NCI-H1105 (cell line): ENCODE measurements at places on chromosomes 6 and 20.

DNA sequence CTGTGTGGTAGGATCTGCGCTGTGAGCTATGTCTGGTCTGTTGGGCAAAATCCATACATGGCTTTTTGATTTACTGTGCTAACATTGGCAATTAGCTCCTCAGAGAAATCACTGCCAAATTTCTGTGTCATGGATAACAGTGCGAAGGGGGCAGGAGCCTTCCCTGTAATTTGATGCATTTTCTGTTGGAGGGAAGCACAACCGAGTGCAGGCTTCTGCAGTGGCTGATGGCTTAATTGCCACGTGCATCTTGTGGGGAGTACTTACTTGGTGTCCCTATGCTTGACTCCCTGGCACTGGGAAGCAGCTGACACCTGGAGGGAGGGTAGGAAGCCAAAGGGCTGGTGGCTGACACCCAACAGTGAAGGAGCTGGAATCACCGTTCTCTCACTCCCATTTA, 99.3 kb upstream of the PROKR2 start:
- DNase-seq, result peak; percentile 67

DNA sequence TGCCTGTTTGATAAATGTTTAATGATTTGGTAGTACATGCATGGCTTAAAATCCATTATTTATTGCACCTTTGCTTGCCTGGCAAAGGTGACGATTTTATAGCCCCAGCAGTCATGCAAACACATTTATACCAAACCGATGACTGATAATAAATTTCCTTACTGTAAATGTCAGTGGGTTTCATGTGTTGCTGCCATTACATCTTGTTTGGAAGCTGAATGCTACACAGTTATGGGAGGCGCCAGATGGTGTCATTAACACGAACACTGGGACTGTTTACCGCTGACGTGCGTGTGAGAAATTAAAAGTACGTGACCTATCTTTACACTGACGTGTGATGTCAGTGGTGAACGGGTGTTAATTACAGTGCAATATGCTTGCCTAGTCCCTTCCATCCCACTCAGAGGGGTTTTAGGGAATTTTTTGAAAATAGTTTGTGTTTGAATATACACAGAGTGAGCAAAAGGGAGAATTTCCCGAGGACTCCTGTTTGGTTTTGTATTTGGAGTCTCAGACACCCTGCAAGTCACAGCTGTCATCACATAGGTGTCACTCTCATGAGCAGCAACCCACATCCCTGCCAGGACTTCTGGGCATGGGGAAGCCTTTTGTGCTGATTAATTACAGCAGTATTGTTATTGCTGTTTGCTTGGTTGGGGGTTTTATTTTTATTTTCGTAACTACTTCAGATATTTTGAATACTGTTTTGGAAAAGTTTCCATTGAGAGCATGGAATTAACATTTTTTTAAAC, 151.8 kb upstream of the INSM1 start:
- DNase-seq, result peak; percentile 45

GRCh38 chr20:59391975-59392374, 91.6 kb downstream of the EDN3 start:
- DNase-seq, result no peak

GRCh38 chr20:37297066-37297736, 7.7 kb downstream of the MANBAL start:
- DNase-seq, result no peak

GRCh38 chr6:63392092-63392724, 72.4 kb upstream of the LGSN start:
- DNase-seq, result no peak

GRCh38 chr6:122660296-122660695, 50.1 kb downstream of the PKIB start:
- DNase-seq, result no peak

GRCh38 chr20:38799203-38799602, 6.3 kb upstream of the PPP1R16B start:
- DNase-seq, result no peak

GRCh38 chr6:41505122-41506049, 40.8 kb upstream of the FOXP4 start:
- DNase-seq, result peak; percentile 70

DNA sequence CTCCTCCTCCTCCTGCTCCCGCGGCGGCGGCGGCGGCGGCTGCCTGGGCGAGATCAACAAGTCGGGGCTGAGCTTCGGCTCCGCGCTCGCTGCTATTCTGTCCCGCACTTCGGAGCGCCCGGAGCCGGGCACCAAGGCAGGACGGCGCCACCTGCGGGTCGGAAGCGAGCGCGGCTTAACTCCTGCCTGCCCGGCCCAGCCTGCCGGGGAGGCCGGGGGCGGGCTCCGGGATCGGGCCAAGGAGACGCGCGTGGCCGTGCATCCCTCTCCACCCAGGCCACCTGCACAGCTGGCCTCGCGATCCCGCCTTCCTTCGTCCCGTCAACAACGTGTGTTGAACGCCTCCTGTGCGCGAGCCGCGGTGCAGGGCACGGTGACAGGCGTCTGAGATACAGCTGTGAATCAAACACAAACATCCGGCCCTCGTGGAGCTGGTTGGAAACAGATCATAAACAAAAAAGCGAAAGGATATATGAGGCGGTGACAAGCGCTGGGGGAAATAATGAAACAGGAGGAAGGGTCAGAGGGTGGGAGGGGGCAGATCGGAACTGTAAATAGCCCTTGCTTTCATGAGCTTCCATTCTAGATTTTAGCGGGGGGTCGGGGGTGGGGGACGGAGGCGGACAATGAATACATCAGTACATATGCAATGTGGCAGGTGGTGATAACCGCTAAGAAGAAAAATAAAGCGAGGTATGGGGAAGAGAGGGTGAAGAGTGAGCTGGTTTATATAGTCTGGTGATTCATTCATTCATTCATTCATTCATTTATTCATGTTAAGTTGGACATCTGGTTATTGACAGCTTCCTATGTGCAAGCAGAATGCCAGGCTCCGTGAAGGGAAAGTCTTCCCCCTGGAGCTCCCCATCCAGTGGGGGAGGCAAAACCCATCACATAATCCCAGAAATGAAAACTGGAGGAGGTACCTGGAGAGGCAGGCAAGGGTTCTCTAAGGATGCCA, 2.0 kb upstream of the KCNB1 start:
- peak; percentile 87 for DNase-seq

DNA sequence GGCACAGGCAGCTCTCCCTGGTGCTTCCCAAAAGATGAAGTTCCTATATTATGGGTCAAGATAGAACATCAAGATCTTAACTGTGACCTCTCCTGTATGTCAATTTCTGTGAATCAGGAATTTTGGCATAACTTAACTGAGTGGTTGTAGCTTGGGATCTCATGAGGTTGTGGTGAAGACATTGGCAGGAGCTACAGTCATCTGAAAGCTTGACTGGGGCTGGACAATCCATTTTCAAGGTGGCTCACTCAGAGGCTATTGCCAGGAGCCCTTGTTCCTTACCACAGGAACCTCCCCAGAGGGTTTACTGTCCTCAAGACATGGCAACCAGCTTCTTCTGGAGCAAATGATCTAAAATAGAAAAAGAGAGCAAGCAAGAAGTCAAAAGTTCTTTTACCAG, 252.2 kb downstream of the ADGB start:
- DNase-seq, result no peak

GRCh38 chr6:4879741-4880275, 103.6 kb downstream of the CDYL start:
- DNase-seq, result no peak

- DNase-seq, result no peak
Measured at GRCh38 chr6:12175626-12176025, 114.5 kb upstream of the EDN1 start.

GRCh38 chr20:35821807-35822242, 50.0 kb downstream of the PHF20 start:
- DNase-seq, result no peak

GRCh38 chr6:35049900-35050756, 91.0 kb downstream of the TCP11 start:
- no peak for DNase-seq

- no peak for DNase-seq
Measured at GRCh38 chr6:151804585-151805285, 2.7 kb upstream of the ESR1 start.

DNA sequence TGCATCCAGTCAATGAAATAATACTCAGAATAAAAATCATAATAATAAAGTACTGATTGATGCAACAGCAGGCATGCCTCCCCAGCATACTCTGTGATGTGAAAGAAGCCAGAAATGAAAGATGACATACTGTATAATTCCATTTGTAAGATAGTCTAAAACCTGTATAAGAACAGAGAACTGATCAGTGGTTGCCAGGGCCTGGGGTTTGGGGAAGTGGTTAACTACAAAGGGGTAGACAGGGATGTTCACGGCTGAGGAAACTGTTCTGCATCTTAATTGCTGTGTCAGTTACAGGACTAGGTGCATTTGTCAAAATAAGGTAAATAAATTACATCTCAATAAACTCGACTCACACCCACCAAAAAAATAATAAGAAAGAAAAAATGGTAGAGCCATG, 81.3 kb upstream of the BMP2 start:
- no peak for DNase-seq

DNA sequence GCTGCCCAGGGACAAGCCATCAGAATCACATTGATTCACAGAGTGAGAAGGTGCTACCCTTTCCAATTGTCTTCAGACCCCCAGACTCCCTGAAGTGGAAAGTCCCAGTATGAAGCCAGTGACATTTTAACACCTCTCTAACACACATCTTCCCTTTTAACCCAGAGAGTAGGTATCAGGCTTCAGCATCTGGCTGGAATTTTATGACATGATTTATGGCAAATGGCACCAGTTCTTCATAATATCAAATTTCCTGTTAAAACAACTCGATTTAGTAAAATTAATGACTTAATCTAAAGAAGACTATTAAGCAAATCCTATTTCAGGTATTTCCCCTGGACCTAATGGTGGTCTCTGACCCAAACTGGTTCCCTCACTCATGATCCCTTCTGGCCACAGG, 25.0 kb downstream of the KCNB1 start:
- no peak for DNase-seq

DNA sequence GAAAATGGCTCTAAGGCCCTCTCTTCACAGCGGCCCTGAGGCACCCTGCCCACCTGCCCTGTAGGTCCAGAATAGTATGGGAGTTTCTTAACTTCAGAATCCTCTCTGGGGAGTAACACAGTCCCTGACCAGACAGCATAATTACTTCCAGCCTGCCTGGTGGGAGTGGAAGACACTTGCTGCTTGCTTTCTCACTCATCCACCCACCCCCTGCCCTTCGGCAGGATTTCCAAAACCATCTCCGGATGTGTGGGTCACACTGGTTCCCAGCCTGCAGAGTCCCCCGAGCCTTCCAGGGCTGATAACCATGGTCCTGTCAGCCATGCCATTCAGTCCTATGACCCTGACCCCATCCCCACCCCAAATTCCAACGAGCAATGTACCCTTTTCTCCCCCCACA, 5.4 kb downstream of the SLC29A1 start:
- no peak for DNase-seq

- no peak for DNase-seq
Measured at GRCh38 chr6:86888301-86888700, 49.0 kb upstream of the HTR1E start.

- no peak for DNase-seq
Measured at GRCh38 chr6:107987805-107988204, 29.8 kb upstream of the SEC63 start.

- no peak for DNase-seq
Measured at GRCh38 chr6:158356586-158357546, 44.6 kb downstream of the TULP4 start.

GRCh38 chr6:81770381-81770780, 17.9 kb upstream of the TENT5A start:
- DNase-seq, result no peak

- DNase-seq, result no peak
Measured at GRCh38 chr20:25622450-25623224, 1.2 kb downstream of the NANP start.

DNA sequence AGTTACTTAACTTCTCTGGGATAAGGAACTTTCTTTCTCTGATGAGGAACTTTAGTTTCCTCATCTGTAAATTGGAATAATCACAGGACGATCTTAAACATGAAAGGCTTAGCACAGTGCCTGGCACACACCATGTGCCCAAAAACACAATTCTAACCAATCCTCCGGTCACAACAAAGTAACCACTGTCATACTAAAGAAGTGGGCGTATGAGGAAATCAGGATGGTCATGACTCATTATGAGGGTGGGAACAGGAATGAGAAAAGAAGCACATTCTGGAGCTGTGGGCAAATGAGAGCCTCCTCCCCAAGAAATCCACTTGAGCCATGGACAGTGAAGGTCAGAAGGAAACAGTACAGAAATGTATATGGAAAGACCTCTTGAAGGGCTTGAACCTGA, 82.9 kb downstream of the LRFN2 start:
- no peak for DNase-seq

DNA sequence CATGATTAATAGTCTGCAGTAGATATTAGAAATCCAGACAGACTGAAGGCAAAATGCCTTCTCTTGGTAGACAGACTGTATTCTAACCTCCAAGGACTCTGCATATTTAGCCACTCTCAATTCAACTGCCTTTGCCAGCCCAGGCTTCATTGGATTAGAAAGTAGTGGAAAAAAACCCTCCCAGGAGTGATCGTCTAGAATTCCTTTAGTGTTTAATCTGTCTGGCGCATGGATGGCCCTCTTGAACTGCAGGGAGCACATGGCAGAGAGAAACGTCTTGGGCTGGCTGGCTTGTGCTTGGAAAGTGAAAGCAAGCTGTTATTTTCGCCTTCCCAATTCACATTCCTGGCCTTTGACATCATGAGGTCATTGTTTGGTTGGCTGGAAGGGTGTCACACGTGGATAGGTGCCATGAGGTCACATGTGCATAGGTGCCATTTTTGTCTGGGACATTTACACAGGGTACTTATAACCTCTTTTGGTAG, 30.9 kb upstream of the NEDD9 start:
- no peak for DNase-seq

GRCh38 chr6:128731249-128732165, 151.4 kb upstream of the LAMA2 start:
- peak; percentile 27 for DNase-seq

GRCh38 chr6:37008484-37009465, 3.3 kb downstream of the FGD2 start:
- no peak for DNase-seq

- DNase-seq, result no peak
Measured at GRCh38 chr6:82893889-82894652, 171.6 kb downstream of the UBE3D start.

DNA sequence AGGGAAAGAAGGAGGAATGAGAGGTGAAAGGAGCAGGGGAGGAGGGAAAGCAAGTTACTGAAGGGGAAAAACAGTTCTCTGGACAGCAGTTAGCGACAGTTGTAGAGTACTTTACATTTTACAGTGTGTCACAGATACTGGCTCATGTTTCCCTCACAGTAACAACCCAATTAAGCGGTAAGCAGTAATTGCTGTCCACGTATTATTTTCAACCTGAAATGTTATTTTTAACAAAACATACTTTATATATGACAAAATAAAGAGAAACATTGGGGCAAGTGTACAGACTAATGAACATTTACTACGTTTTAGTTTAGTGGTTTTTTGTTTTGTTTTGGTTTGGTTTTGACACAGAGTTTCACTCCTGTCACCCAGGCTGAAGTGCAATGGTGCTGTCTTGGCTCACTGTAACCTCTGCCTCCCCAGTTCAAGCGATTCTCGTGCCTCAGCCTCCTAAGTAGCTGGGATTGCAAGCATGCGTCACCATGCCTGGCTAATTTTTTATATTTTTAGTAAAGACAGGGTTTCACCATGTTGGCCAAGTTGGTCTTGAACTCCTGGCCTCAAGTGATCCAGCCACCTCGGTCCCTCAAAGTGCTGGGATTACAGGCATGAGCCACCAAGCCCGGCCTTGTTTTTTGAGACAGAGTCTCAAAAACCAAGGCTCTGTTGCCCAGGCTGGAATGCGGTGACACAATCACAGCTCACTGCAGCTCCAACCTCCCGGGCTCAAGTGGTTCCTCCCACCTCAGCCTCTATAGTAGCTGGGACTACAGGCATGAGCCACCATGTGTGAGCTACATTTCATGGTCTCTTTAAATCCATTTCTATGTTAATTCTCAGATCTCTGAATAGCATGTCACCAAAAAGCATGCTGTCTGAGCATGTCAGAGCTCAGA, 22.6 kb upstream of the BTN3A2 start:
- DNase-seq, result peak; percentile 43
